ENCODE measurements at places on chromosomes 3 and 15.

GRCh38 chr15:70268698-70269251, 171.1 kb upstream of the TLE3 start:
- no peak for DNase-seq

DNA sequence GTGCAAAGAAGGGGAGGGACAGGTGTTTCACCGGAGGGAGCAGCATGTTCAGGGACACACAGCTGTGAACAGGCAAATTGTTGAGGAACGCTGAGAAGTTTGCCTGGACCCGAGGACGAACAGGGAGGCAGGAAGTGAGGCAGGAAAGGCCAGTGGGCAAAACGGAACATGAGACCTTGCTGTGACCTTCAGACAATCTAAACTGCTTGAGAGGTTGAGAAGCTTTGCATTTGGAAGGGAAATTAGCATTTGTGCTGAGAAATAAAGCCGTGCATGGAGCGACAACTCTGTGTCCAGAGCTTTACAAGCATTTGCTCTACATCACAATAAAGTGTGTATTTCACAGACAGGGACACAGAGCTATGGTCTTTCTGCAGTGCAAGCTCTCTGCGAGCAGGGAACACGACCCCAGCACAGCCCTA, 47.9 kb downstream of the CDC25A start:
- DNase-seq = no peak

DNA sequence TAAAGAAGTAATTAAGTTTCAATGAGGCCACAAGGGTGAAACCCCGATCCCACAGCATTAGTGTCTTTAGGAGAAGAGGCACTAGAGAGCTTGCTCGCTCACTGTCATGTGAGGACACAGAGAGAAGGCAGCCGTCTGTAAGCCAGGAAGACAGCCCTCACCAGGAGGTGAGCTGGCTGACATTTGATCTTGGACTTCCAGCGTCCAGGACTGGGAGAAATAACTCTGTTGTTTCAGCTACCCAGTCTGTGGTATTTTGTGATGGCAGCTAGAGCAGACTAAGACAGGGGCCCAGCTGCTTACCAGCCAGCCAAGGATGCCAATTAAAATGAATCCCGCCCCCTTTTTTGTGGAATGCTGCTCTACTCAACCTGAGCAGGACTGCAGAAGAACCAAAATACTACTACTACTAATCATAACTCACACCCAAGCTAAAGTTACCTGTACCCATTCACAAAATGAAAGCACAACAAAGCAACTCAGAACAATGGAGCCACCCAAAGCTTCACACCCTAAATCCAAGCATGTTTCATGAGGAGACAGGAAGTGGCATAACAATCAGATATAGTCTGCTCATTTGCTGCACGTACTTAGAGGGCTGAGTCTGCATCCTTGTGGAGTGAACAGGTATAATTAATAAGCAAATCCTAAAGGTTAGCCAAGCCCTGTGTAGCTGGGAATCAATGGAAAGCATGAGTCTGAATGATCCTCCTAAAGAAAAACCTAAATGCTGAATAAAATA, 35.6 kb upstream of the RHCG start:
- no peak for DNase-seq

- no peak for DNase-seq
These were observed 794 bp downstream of the LRIG1 start for GRCh38 chr3:66499881-66500575.

GRCh38 chr3:49199900-49200281, 28.5 kb downstream of the KLHDC8B start:
- no peak for DNase-seq

DNA sequence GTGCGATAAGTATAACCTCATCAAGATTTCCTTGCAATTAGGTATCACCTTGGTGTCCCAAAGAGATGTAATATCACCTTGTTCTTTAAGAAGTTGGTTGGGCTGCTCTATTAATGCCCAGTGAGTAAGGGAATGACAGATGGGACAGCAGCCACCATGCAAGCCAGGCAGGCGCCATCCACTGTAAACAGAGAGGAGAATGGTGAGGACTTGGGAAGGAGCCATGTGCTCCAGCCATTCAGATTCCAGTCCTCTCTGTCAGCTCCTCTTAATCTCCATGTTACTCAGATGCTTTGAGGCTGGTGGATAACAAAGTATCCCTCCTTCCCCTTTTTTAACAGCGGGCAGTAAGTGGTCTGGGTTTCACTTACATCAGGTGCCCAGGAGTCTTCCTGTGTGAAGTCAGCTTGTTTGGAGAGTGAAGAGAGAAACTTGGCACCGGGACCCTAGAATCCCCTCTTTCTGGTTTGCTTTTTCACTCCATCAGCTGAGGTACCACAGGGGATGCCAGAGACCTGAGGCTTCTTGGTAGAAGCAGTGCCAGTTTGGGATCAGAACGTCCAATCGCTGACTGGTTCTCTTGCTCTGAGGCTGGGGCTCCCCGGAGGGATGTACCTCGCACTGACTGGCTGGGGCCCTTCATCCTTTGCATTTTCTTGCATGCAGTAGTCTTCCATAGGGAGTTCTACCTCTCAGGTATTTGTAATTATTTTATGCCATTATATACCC, 29.5 kb downstream of the SLCO3A1 start:
- DNase-seq = no peak

- no peak for DNase-seq
These were observed 149.9 kb downstream of the ARPP21 start for GRCh38 chr3:35789042-35789831.

DNA sequence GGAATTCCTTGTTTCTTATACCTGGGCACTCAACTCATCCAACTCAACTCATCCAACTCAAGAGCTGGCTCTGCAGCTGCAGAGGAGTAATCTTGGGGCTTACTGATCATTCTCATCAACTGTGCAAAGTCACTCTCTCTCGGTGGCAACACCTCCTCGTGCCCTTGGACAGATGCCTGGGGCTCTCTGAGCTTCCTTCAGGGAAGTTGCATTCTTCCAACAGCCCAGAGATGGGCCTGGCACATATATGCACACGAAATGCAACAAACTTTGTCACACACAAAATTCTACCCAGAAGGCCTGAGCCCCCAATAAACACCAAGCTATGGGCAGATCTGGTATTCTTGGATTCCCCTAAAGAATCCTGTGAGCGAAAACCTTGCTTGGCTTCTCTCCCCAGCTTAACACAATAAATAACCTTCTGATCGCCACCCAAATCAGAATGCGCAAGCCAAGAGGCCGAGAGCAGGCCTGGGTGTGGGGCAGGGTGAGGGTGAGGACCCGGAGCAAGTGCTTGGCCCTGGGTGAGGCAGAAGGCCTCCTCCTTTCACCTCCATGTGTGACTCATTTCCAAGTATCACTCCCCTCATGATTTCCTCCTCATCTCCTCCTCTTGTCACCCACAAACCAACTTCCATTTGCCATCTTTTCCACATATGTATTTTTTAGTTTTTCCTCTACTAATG, 15.4 kb downstream of the TGM5 start:
- no peak for DNase-seq

GRCh38 chr3:177208223-177208622, 10.9 kb upstream of the TBL1XR1 start:
- DNase-seq = no peak

DNA sequence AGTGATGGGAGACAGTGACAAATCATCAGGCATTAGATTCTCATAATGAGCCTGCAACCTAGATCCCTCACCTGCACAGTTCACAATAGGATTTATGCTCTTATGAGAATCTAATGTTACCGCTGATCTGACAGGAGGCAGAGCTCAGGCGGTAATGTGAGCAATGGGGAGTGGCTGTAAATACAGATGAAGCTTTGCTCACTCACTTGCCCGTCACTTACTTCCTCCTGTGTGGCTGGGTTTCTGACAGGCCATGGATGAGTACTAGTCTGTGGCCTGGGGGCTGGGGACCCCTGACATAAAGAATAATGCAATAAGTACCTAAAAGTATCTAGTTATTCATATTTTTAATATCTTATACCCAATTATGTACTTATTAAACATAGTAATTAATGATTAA, 15.6 kb downstream of the IQCB1 start:
- DNase-seq = no peak

DNA sequence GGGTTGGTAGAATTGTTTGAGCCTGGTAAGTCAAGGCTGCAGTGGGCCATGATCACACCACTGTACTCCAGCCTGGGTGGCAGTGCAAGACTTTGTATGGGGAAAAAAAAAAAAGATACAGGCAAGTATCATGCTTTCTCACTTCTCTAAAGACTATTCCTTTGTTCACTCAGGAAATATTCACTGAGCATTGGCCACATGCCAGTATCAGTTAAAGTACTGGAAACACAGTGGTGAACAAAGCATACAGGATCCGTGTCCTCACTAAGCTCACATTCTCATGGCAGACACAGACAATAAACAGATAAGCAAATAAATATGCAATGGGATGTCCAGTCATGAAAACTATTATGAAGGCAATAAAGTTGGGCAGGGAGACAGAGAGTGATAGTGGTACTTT, 5.1 kb upstream of the MTHFS start:
- no peak for DNase-seq

- DNase-seq = no peak
These were observed 95.8 kb downstream of the RAP2B start for GRCh38 chr3:153257673-153258351.

GRCh38 chr3:47034868-47035489, 55.5 kb downstream of the NBEAL2 start:
- DNase-seq = no peak

DNA sequence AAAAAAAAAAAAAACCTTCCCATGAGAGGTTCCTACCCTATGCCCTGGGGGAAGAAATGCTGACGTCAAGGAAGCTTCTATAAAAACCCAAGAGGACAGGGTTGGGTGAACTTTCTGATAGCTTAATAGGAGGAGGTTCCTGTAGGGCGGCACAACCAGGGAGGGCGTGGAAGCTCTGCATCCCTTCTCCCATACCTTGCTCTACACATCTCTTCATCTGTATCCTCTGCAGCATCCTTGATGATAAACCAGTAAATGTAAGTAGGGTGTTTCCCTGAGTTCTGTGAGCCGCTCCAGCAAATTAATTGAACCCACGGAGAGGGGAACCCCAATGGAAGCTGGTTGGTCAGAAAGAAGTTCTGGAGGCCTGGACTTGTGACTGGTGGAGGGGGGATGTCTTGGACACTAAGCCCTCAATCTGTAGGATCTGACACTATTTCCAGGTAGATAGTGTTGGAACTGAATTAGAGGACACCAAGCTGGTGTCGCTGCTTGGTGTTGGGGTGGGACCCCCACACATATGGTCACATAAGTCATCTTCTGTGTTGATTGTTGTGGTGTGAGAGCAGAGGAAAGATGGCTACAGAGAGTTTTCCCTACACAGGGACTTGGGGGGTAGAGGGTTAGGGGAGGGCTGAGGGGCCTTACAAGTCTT, 91.5 kb downstream of the ST6GAL1 start:
- DNase-seq = no peak

DNA sequence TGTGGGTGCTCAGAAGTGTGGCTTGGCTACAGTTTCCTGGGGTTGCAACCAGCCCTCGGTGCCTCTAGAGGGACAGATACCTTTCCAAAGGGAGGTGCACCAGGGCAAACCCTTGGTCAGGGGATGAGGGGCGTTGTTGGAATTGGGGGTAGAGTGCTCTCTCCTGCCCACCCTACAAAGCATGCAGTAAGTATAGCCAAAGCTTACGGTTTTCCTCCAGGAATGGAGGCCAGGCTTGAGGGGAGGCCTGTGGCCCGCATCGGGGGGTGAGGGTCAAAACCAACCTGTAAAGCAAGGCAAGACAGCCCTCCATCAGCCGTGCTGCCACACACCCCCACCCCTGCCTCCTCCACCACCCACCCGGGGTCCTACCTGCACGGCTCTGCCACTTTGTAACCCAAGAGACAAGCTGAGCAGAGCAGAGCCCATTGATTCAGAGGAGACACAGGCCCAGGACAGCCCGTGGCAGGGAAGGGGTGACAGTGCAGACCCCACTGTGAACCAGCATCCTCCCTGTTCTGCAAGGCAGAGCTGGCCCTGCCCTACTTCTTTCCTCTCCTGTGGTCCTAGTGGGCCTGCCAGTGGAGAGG, 41.5 kb downstream of the TLE3 start:
- DNase-seq = no peak

DNA sequence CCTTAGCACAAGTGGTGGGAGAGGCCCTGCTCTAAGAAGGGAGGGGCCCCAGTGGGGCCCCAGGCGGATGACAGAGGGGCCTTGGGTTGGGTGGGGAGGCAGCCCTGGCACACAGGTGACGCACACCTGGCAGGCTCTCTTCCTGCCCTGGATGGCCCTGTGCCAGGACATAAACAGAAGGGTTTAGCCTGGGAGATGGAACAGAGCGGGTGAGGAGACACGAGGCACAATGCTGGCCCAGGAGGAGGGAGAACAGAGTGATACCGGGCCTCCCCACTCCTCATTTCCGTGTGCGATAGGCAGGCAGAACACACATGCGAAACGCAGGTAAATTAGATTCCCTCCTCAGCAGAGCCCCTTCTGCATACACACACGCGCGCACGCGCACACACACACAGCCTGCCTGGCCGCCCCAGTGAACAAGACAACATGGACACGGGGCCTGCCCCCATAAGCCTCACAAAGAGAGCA, 39.8 kb downstream of the IDH2 start:
- DNase-seq = peak; percentile 26

DNA sequence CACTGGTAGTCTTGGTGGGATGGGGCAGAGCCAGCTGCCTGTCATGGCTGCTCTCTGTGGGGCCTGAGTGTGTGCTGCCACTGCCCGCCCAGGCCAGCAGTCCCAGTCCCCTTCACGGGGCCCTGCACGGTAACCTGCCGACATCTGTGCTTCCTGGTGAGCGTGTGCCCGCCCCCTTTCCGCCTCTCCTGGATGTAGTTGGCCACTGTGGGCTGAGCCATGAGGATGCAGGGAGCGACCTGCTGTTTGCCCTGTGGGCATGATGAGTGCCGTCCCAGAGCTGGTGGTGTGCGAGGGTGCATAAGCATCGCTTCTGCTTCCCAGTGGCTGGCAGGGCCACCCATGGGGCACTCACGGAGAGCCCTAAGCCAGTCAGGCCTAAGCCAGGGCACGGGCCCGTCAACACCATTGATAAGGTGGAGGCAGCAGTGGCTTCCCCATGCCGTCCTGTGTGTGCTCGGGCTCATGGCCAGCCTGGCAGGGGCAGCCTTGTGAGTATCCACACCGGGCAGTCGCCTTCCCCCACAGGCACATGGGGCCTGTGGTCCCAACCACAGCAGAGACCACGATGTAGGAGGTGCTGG, 14.6 kb downstream of the PLXNA1 start:
- DNase-seq = no peak

DNA sequence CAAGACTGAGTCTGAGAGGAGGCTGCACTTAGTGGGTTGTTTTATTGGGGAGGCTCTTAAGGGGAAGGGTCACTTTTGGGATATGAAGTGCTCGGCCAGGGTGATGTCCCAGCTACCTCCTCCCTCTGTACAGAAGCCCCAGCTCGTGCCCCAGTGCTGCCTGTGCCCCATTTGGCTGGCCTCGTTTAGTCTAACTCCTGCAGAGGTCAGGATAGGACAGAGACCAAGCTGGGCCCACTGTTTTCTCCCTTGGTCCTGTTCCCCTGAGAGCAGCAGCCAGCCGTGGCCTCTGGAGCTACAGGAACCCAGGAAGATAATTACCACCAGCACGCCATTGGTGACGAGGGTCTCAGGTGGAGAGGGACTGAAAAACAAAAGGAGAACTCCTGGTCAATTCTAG, 18.5 kb downstream of the PLA2G4E start:
- DNase-seq = no peak

DNA sequence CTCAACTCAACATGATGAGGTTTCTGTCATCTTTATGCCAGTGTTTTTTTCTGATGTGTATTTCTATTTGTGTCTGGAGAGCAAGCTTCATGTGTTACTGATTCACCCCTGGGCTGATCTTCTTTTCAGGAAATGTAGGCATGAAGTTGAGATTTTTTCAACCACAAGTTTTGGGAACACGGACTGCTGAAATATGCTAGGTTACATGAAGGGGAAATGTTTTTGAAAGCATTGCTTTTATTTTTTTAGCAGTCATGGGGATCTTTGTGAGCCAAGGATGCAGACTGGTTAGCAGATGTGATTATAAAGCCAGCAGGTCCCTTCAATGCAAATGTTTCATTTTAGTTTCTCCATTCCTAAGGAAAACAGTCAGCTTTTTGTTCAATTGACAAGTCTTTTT, 219.3 kb upstream of the COL8A1 start:
- DNase-seq = no peak

All from T-helper 22 cell (primary cell).